ENCODE measurements at places on chromosomes 16 and 17.

DNA sequence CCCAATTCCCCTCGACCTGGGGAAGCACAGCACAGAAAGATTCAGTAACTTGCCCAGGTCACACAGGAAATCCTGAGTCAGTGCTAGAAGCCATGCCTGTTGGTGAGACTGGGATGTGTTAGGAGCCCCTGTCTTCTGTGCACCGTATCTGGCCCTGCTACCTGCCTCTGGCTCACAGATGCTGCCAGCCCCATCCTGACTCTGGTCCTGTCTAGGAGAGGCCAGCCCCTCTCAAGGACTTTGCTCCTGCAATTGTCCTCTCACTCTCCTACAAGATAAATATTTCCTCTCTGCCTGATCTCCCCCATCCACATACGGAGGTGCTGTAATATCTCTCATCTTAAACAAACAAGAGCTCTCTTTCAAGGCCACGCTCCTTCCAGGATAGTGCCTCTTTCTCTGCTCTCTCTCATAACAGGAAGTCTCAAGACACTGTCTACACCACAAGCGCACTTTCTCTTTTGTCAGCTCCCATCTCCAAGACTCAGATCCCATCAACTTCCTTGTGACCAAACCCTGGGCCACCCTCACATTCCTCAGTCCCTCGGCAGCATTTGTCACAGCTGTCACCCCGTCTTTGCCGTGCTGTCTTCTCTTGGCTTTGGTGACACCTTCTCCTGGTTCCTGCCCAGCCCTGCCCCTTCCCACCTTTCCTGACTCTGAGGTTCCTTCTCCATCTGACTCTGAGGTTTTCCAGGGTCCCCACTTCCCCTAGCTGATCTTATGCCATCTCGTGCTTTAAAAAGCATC is 1.9 kb downstream of the SLC13A2 start:
- no peak for DNase-seq

DNA sequence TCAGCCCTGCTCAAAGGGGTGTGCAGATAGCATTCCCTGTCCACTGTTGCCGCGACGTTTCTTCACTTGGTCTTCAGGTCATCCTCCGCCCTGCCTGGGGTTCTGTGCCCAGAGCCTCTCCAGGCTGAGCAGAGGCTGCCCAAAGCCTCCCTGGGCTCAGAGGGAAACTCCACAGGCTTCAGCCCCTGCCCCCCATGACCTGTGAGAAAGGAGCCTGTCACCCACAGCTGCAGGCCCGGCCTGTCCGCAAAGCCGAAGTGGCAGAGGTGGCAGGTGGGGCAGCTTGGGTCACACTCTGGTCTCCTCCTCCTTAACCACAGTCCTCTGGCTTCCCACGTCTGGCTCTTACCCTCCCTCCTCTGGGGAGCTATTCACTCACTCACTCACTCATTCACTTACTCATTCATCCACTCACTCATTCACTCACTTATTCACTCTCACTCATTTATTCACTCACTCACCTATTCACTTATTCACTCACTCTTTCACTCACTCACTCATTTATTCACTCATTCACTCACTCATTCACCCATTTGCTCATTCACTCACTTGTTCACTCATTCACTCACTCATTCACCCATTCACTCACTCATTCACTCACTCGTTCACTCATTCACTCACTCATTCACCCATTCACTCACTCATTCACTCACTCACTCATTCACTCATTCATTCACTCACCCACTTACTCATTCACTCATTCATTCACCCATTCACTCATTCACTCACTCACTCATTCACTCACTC is 7.1 kb upstream of the CPSF4L start:
- DNase-seq: no peak

DNA sequence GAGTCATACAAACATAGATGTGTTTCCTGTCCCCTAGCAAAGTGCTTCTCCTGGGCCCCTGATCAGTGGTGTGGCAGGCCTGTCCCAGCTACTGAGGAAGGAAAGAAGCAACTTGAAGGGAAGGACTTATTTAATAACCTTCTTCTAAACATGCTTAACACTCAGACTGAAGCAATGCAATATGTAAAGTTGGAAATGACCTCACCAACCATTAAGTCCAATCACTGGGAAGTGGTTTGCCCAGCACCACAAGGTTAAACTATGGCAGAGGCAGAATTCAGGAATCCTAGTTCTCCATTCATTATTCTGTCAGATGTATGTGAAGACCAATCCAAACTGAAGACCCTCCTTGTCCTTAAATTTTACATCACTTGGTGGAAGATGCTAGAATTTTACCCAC is 39.1 kb downstream of the CENPV start:
- DNase-seq: no peak

GRCh38 chr16:11688520-11688886 is 20.2 kb downstream of the SNN start:
- DNase-seq: no peak

DNA sequence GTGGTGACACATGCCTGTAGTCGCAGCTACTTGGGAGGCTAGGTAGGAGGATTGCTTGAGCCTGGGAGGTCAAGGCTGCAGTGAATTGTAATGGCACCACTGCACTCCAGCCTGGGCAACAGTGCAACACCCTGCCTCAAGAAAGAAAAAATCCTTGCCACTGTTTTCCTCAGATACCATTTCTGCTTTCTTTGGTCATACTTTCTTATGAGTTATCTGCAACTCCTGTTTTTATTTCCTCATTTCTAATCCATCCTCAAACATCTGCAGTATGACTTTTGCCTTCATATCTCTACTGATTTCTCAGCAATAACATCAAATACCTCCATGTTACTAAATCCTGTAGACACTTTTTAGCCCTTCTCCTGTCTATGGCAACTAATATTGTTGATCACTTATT is 3.1 kb upstream of the AP2B1 start:
- DNase-seq: no peak

DNA sequence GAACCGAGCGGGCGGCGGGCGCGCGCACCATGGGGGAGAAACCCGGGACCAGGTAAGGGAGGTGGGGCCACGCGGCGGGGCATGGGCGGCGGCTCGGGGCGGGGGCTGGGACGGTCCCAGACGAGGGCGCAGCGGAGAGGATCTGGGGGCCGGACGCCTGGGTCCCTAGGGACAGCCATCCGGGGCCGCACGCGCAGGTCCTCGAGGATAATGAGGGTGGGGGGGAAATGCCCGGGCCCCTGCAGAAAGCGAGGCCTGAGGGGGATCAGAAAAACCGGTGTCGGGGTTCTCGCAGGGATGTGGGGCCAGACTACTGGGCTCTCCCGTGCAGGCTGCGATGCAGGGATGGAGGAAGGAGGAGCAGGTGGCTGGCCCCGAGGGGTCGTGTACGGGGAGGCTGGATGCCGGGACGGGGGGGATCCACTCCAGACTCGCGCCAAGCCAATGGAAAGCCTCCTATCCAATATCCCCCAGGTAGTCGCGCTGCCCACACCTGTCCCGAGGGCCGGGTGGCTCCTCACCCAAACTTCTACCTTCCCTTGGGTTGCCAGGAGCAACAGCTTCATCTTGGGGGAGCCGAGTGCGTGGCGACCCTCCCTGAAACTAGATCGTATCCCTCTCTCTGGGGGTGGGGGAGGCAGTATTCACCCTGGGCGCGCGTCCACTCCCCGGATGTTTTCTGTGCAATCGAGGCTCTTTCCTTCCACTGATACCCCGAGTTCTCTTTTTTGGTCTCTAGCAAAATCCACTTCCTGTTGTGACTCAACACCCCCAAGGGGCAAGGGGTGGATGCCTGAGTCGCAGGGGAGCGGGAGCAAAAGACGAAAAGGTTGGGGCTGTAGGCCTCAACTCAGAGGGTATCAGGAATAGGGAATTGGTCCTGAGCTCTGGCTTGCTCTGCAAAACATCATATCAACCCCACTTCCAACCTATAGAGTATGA is 532 bp downstream of the ARRB2 start:
- no peak for DNase-seq

DNA sequence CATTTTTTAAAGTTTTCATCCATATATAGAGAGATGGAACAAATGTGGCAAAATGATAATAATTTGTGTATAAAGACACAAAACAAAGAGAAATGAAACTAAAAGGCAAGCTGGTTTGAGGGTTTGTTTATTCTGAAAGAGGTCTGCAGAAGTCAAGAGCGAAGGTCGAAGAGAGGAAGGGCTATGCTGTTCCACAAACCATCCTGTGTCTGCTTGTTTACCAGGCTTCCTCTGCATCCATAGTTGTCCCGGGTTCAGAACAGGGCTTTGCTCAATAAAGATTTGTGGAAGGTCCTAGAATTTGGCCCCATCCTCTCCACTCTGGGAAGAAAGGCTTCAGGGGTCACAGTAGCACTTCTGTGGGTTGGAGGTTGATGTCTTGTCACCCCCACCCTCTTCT is 2.4 kb upstream of the MARVELD3 start:
- no peak for DNase-seq

DNA sequence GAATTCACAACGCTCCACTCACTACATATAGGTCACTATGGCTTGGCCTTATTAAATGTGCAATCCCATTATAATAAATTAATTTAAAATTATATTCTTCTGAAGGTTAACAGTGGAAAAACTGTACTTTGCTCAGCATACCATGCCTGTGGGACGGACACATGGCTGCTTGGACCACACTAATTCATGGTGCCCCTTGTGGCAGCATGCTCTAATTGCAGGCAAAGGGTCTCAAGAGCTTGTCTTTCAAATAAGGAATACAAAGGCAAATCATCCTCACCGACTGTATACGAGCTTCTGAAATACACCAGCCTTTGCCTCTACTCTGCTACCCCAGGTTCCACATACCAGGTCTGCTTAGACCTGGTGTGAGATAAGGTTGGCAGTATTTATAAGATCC is 11.7 kb downstream of the SMPD3 start:
- DNase-seq: no peak

DNA sequence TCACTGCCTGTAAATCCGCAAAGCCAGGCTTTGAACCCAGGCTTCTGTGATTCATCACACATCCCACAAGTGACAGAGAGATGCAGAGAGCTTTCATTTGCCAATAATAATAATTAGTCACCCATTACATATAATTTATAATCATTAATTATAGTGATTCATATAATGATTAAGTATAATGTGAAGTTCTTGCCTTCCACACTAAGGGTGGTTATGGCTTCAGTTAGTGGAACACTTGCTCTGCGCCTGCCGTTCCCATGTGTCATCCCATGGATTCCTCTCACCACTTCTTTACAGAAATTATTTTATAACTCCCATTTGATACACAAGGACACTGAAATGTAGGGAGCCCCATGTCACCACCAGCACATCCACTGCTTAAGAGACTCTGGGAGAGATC is 39.8 kb upstream of the XYLT1 start:
- DNase-seq: no peak

GRCh38 chr17:55081559-55081958 is 113.0 kb downstream of the STXBP4 start:
- no peak for DNase-seq

- no peak for DNase-seq
These were observed 21.1 kb downstream of the SMYD4 start for GRCh38 chr17:1808644-1809043.

GRCh38 chr17:46157443-46158062 is 35.7 kb downstream of the KANSL1 start:
- no peak for DNase-seq

DNA sequence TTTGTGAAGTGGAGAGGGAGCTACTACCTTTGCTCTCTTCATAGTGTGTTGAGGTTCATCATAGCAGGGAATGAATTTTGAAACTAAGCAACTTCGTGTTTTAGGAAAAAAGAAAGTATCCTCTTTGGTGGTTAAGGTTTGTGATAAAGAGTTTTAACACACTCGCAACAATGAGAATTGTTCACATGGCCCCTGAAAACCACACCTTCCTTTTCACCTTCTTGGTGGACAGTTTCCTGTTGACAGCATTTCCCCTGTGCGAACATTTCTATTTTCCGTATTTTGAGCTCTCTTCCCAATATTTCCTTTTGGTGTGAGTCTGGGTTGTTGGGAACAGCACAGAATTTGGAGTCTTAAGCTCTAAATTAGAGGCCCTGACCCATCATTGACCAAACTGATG is 3.8 kb downstream of the OR4D2 start:
- no peak for DNase-seq

Measured in activated naive CD8-positive, alpha-beta T cell treated with anti-CD3 and anti-CD28 coated beads, Interleukin-2, amount 50 U/mL, for 16 hours (primary cell).